NCI-H187 treated with DMSO at 0.1 percent for 48 hours (cell line): ENCODE measurements at places on chromosomes 1 and 21.

DNA sequence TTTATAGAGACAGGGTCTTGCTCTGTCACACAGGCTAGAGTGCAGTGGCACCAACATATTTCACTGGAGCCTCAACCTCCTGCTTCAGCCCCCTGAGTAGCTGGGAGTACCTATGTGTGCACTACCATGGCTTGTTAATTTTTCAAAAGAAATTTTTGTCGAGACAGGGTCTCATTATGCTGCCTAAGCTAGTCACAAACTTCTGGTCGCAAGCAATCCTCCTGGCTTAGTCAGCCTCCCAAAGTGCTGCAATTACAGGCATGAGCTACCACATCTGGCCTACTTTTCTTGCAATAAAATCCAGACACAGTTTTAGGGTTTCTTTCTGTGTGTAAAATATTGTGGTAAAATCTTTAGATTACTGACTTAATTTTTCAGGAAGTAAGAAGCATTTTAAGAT, 27.9 kb upstream of the NTPCR start:
- no peak for DNase-seq

- DNase-seq = no peak
These were observed 624 bp downstream of the CTSK start for GRCh38 chr1:150807249-150808023.

DNA sequence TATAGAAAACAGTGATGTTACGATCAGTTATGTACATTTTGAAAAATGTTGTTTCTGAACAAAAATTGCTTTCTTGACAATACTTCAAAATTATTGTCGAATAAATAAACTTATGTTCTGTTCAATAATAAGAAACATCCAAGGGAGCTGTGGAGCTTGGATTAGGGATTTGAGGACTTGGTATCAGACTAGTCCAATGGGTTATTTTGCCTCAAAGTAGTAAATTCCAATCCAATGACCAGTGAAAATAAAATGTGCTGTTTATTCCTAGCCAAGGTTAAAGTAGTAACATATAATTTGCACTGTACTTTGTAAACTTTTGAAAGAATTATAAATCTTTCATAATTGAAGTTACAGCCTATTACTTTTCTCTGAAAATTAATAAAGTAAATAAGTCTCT, 79.1 kb upstream of the IVNS1ABP start:
- DNase-seq = no peak

DNA sequence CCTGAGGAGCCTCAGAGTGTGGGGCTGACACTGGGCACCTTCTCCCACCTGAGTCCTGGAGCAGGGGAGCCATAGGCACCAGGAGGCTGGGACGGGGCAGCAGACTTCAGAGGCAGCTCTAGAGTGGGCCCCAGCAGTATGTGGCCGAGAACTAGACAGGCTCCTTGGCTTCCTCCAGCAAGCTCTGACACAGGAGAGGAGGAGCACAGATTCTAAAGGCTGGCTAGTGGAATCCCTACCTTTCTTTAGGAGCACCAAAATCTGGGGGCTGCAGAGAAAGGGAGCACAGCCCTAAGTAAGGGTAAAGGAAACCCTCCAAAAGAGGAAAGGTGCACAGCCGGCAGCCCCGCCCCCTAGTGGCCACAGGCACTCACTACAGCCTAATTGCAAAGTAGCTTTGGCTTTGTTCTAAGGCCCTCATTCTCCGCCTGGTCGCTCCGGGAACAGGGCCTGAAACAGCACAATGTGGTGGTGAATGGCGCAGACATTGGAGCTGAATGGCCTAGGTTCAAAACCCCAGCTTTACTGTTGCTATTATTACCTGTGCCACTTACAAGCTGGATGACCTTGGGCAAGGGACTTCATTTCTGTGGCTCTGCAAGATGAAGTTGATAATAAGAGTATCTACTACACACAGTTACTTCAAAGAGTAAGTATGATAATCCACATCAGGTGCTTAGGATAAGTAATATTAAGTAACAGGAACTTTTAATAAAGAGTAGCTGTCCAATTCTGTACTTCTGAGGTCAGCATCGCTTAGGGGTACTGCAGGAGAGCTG, 8.8 kb upstream of the GUCA2A start:
- DNase-seq = no peak

DNA sequence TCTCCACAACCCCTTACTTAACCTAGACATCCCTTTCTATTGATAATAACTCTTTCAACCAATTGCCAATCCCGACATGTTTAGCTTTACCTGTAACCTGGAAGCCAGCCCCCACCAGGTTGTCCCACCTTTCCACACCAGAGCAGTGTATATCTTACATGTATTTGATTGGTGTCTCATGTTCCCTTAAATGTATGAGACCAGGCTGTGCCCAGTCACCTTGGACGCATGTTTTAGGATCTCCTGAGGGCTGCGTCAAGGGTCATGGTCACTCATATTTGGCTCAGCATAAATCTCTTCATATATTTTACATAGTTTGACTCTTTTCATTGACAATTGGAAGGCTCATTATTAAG, 5.3 kb upstream of the SLC19A1 start:
- DNase-seq = no peak

DNA sequence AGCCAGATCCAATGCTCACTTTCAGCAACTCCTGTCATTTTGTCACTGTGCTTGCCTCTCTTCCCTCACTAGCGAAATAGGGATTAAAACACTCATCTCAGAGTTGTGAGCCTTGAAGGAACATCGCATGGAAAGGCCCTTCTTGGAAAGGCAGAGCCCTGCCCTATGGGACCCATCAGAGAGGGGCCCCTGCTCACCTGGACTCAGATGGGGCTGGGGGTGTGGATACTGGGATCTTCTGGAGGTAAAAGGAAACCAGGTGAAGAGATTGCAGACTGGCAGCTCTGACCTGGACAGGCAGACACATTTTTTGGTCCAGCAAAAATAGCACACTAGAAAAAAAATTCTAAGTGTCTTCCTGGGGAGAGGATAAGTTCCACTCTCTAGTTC, 54.2 kb upstream of the EPS8L3 start:
- no peak for DNase-seq

GRCh38 chr1:234579967-234580366, 30.0 kb downstream of the IRF2BP2 start:
- no peak for DNase-seq

GRCh38 chr1:66292305-66292704, 241.6 kb upstream of the SGIP1 start:
- no peak for DNase-seq

GRCh38 chr1:202235856-202236837, 42.5 kb downstream of the LGR6 start:
- DNase-seq = peak; percentile 65

GRCh38 chr1:3332043-3332442, 122.4 kb upstream of the ARHGEF16 start:
- no peak for DNase-seq

GRCh38 chr1:238279694-238280380, 389.1 kb upstream of the ZP4 start:
- DNase-seq = no peak

DNA sequence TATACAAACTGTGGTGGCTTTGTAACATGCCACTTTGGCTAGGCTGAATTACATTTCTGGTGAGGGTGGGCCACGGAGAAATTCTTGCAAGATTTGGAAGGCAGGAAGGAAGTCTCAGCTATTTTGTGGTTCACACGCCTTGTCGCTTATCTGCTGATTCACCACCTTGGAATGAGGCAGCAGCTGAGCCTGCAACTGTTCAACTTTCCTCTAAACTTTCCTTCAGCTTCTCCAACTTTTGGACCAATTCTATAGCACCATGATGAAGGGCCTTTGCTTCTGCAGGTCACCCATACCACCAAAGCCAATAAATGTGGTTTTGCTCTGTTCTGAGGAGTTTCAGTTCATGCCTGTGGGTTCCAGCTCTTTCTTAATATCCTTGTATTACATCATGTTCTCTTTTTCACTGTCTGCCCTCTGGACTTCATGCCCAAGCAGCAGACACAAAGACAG, 337.6 kb upstream of the SNX7 start:
- DNase-seq = no peak

- DNase-seq = no peak
These were observed 3.5 kb upstream of the TRIT1 start for GRCh38 chr1:39886757-39887231.
